Neural crest cell (in vitro differentiated cells): ENCODE measurements at places on chromosomes 2 and 18. TPM values are rescaled to one million over a fixed set of nuclear protein-coding genes. Genes with fewer than 3 reads are reported as not detected.

Gene TGFA
- 1.1 and 1.4 TPM in 2 replicates for total RNA-seq

Gene GCG
- total RNA-seq = 0.27 TPM in 1 of 2 replicates, not detected in the other

Gene RNU2-63P
- 24.6 and 25.1 TPM in 2 replicates for total RNA-seq

Gene DYSF
- total RNA-seq = 2.2 and 2.4 TPM in 2 replicates

Gene IL37
- total RNA-seq = 0.40 TPM in 1 of 2 replicates, not detected in the other

Gene ERMN
- total RNA-seq = 0.09 and 0.44 TPM in 2 replicates

Gene TRPM8
- 0.07 TPM in 1 of 2 replicates, not detected in the other for total RNA-seq
